ENCODE measurements at places on chromosomes 4 and X.

DNA sequence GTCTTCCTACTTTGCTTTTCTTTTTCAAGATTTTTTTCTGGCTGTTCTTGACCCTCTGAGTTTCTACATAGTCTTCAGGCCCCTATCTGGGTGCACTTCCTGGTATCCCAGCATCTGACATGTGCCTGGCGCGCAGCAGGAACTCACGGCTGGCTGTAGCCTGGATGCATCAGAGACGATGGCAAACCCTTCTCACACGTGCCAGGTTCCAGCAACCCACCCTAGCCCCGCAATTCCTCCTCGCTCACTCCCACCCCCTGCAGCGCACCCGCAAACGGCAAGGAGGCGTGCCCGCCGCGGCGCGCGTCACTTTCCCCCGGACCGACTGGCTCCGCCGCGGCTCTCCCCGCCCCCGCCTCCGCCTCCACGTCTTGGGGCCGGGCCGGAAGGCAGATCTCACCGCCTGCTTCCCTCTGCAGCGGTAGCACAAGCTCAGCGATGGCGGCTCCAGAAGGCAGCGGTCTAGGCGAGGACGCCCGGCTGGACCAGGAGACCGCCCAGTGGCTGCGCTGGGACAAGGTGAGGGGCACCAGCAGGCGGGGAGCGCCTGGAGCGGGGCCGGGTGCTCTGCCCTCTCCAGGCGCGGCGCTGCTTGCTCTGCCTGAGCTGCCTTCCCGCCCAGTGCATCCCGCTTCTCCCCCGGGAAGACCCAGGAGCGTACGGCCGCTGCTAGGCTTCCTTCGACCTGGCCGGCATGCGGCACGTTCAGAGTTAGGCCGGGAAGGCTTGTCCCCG lies at the start of gene PGM2:
PGM2 (plus strand) TSS at position 392 of the 735 bp plus-strand sequence; CDS start at position 439, 47 bp downstream.
- DNase-seq, result peak; percentile 77

- DNase-seq, result peak; percentile 51
Observed at GRCh38 chr4:56648021-56648823, 32.9 kb downstream of the HOPX start.

GRCh38 chr4:76596713-76597112 lies 161.7 kb downstream of the SHROOM3 start:
- DNase-seq, result no peak

DNA sequence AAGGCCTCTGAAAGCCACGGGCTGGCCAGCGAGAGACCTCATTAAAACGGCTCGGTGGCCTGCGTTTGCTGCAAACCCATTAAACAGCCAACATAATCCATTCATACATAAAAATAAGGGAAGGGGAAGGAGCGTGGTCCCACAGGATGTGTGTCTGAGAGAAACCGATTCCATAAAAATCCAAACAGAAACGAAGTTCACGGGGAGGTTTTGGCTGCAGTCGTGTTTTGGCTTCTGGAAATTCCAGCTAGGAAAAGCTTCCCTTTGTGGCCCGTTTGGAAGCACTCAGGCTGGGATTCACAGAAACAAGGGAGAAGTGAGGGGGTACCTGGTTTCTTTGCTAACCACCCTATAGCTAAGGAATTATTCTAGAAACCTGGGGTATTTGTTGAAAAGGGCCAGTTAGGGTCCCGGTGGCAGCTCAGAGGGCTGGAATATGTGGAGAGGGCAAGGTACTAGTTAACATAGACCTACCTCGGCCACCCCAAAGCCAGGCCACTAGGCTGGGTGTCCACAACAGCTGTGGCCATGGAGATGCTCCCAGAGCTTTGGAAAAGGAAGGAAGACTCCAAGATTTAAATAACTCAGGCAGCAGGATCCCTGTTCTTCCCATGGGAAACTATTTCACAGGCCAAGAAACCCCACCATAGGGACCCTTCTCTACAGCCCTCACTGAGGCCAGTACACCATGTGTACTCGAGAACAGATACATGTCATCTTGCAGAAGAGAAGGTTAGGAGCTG lies 166.8 kb downstream of the BCOR start:
- DNase-seq, result no peak

DNA sequence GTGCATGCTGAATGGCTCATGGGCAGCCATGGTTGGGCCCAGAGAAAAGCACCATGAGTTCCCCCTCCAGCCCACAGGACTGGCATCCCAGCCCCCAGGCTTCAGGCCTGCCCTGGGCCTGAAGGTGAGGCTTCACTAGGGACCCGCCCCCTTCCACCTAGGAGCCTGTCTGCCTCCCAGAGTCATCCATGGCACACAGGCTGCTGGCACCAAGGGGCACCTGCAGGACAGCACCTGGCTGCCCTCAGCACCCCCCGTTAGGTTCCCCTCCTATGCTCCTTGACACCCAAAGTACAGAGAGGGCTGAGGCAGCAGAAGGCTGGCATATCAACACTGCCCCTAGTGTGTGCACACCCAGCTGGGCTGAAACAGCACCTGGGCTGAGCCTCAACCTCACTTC lies 566.7 kb upstream of the PCDH7 start:
- no peak for DNase-seq

GRCh38 chr4:37982736-37983135 lies 22.5 kb downstream of the PTTG2 start:
- no peak for DNase-seq

GRCh38 chr4:47373709-47374108 lies 89.8 kb downstream of the COMMD8 start:
- no peak for DNase-seq

GRCh38 chr4:87390551-87390890 lies 467 bp downstream of the HSD17B11 start:
- no peak for DNase-seq

- no peak for DNase-seq
Observed at GRCh38 chr4:138805736-138806135, 209.8 kb upstream of the NOCT start.

GRCh38 chrX:17876135-17876534 lies 15.0 kb upstream of the RAI2 start:
- DNase-seq, result no peak

DNA sequence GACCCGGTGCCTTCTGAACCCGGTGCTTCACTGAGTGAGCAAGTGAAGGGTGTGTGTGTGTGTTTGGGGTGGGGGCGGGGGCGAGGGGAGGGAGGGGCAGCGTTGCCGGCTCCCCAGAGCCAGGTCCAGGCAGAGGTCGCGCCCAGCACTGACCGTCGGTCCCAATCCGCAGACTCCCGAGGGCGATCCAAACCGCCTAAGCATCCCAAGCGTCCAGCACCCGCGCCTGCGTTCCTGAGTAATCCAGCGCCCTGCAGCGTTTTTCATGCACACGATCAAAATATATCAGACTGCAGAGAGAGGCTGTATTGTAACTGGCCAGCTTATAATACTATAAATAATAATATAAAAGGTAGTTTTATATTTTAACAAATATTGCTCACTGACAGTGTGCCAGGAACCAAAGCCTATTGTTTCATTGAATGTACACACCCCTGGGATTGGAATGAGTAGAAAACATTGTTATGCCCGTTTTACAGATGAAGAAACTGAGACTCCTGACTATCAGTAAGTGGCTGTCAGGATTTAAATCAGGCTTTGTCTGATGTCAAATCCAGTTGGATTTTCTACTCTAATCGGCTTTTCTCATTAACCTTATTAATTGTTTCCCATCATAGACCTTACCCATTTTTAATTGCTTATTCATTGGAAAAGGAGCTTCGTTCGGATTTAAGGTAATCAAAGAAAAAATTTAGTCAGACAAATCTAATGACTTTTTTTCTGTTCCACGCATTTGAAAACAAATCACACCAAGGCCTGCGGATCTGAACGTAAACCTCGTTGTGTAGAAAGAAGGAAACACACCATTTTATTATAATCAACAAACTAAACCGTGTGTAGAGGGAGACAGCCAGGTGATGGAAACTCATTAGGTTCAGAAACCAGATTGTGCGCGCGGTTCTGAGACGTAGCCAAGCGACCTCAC lies 4.0 kb upstream of the NKX3-2 start:
- no peak for DNase-seq

DNA sequence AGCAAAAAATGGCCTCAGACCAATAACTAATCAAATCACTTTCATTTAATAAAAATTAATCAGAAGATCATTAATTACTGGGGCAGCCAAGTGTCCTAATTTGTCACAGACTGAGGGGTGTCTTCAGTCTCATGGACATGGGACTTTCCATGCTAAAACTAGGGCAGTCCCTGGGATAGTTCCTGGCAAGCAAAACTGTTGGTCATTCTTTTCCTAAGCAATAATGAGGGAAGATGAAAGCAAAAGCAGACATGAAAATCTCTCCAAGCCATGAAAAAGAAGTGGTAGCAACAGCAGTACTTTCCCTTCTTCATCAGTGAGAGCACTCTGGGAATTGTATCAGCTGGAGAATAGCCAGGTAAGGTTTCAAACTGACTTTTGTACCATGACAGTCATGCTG lies 3.7 kb upstream of the ANTXR2 start:
- DNase-seq, result no peak

GRCh38 chrX:136259543-136259942 lies 8.3 kb upstream of the MAP7D3 start:
- DNase-seq, result peak; percentile 59

- no peak for DNase-seq
Observed at GRCh38 chr4:7003879-7004240, 39.3 kb upstream of the TADA2B start.

DNA sequence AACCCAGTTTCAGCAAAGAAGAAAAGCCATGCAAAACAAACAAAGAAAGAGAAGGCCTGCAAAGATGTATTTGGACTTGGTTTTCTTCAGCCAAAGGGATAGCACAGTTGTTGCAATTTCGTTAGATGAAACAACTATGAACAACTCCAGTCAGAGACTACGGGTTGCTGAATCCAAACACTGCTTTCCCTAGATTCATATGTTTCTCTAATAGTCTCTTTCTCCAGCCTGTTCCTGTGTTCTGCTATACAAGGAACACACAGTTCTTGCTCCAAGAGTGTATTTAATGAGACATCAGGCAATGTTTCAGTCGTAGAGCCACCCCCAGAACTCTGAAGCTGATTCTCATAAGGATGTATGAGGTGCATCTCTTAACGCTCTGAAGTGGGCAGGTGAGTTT lies 162.5 kb upstream of the TBL1X start:
- DNase-seq, result no peak

- DNase-seq, result peak; percentile 27
Observed at GRCh38 chrX:101078716-101079598, at the start of gene TMEM35A. TSS of gene TMEM35A (plus strand) at chrX:101078879. CDS start at chrX:101079003, 124 bp downstream.

GRCh38 chrX:57752866-57753265 lies 72.8 kb upstream of the NLRP2B start:
- no peak for DNase-seq
